ENCODE measurements at places on chromosomes 12 and 14.

- no peak for DNase-seq
These were observed 114.6 kb upstream of the SINHCAF start for GRCh38 chr12:31440586-31440985.

- no peak for DNase-seq
These were observed 140.4 kb downstream of the CNTN1 start for GRCh38 chr12:40832668-40833067.

- DNase-seq, result no peak
These were observed 5.7 kb downstream of the PAWR start for GRCh38 chr12:79685068-79685467.

DNA sequence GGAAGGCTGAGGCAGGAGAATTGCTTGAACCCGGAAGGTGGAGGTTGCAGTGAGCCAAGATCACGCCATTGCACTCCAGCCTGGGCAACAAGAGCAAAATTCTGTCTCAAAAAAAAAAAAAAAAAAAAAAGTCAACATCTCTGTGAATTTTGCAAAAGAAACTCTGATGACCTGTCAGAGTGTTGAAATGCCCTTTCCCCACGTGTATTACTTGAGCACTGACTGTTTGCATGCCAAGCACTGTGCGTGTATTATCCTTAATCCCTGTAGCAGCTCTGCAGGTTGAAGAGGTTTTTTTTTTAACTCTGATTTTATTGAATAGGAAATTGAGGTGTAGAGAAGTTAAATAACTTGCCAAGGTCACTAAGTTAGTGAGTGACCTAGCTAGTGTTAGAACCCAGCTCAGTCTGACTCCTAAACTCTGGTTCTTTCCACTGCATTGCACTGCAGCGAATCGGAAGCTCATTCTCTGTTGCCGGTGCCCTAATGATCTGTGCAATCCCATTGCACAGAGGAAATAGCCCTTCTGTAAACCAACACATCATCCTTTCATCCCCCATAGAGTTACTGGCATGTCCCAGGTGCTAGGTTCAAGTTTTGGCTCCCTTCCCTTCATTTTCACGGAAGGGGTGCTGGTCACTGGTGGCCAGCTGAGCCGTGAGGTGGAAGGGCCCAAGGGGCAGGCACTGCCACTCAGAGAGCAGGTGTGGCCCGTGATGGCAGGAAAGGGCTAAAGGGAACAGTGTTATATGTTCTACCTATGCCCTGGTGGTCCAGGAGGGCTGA is 122.3 kb downstream of the EML1 start:
- DNase-seq, result no peak

- DNase-seq, result no peak
These were observed 192.7 kb downstream of the STXBP6 start for GRCh38 chr14:24857277-24857676.
